CD4-positive, alpha-beta T cell treated with Interleukin-15 for 4 hours (primary cell): ENCODE measurements at places on chromosomes 13 and 19.

GRCh38 chr13:99953138-99953755 lies 18.3 kb downstream of the ZIC5 start:
- no peak for DNase-seq

- DNase-seq = no peak
These were observed 151.0 kb upstream of the TMTC4 start for GRCh38 chr13:100825557-100825956.

- no peak for DNase-seq
These were observed 3.9 kb upstream of the IL12RB1 start for GRCh38 chr19:18090545-18091216.

DNA sequence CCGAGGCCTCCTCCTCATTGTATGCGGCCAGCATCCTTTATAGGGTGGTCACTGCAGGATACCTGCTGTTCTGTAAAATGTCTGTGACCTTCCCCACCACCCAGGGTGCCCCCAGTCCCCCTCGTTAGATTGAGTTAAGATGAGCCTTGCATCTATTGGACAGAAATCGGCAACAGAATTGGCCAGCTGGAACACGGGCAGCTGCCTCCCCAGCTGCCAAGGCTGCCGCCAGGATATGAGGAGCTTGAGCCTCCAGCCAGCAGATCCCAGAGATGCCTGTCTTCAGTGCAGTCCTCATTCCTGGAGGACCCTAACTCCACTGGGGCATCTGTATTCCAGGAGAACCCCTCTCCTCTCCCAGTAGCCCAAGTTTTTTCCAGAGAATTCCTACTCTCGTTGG lies 463.0 kb downstream of the TSHZ3 start:
- DNase-seq = no peak

- peak; percentile 100 for DNase-seq
These were observed 264 bp upstream of the PRMT1 start for GRCh38 chr19:49676784-49677230.
